Large intestine (tissue), 12 donors: ENCODE measurements at places on chromosomes 12 and 14. TPM values are rescaled to one million over a fixed set of nuclear protein-coding genes. Genes with fewer than 3 reads are reported as not detected.

- no peaks in the 10 kb centered on the region for H3K36me3 ChIP-seq
- no peaks in the 10 kb centered on the region for H3K27me3 ChIP-seq
- no peaks in the 10 kb centered on the region for H3K4me1 ChIP-seq
- DNase-seq: no peak
These were observed 37.4 kb downstream of the RASSF8 start for GRCh38 chr12:25995906-25996305.

DNA sequence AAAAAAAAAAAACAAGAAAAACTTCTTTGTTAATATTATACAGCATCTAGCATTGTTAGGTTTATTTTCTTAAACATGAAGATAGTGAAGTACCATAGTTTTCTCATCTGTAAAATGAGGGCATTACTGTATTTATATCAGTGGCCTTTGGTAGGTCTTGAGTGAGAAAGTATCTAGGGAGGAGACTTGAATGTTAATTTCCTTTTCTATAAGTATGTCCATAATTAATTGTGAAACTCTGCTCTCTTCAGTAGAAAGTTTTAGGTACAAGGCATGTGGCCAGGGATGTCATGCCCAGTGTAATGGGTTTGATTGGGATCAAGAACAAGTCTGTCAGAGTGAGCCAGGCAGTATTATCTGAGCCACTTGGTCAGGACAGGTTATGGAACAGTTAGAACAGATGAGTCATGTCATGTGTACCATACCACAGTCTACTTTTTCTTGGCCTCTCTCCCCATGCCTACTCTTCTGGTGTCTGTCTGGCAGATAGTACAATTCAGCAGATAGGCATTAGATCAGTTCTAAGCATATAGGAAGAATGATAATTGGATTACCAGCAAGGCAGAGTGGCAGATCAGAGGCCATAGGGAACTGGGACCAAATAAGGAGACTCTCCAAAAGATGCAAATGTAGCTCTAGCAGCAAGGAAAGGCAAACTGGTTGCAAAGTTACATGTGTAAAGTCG is 30.4 kb downstream of the FBXO34 start:
- no peaks in the 10 kb centered on the region for H3K27me3 ChIP-seq
- H3K36me3 ChIP-seq: peaks cover 5% of the 10 kb centered on the region
- no peak for DNase-seq
- H3K27ac ChIP-seq: no peak overlapping the region
- no peak overlapping the region for H3K4me3 ChIP-seq

GRCh38 chr14:79727900-79728299 is 483.4 kb downstream of the DIO2 start:
- no peak overlapping the region for H3K4me3 ChIP-seq
- H3K27me3 ChIP-seq: no peaks in the 10 kb centered on the region
- no peaks in the 10 kb centered on the region for H3K36me3 ChIP-seq

Gene CCDC38
- polyA plus RNA-seq: 0.36 TPM

Gene GCN1
- 51.0 TPM for polyA plus RNA-seq

- H3K4me3 ChIP-seq: no peak overlapping the region
- no peaks in the 10 kb centered on the region for H3K36me3 ChIP-seq
- H3K27me3 ChIP-seq: no peaks in the 10 kb centered on the region
- no peak overlapping the region for H3K27ac ChIP-seq
- no peak for DNase-seq
- no peaks in the 10 kb centered on the region for H3K4me1 ChIP-seq
These were observed 324.1 kb upstream of the FLRT2 start for GRCh38 chr14:85205875-85206274.

DNA sequence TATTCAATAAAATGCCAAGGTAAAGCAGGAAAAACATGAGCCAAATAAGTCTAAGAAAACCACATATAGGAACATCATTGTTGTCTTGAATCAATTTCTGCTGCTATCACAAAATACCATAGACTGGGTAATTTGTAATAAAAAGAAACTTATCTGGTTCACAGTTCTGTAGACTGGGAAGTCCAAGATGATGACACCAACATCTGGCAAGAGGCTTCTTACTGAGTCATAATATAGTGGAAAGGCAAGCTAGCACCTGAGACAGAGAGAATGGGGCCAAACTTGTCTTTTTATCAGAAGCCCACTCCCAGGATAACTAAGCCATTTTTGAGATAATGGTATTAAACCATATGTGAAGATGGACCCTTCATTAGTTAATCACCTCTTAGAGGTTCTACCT is 975.9 kb downstream of the FLRT2 start:
- H3K4me1 ChIP-seq: no peaks in the 10 kb centered on the region
- H3K4me3 ChIP-seq: no peak overlapping the region
- no peaks in the 10 kb centered on the region for H3K36me3 ChIP-seq

- peaks cover 10% of the 10 kb centered on the region for H3K4me1 ChIP-seq
- H3K36me3 ChIP-seq: no peaks in the 10 kb centered on the region
- H3K27ac ChIP-seq: no peak overlapping the region
- H3K4me3 ChIP-seq: no peak overlapping the region
- no peak for DNase-seq
These were observed 78.8 kb downstream of the RPS6KA5 start for GRCh38 chr14:90981636-90982035.

Gene SPX
- polyA plus RNA-seq: 3.5 TPM

GRCh38 chr12:53097564-53098353 is at the start of gene IGFBP6:
TSS of gene IGFBP6 (plus strand) at chr12:53097667. CDS start at chr12:53097718, 51 bp downstream.
- H3K27ac ChIP-seq: peak within 1 kb of the TSS; percentile 63
- peak; percentile 53 for DNase-seq
- peaks cover 14% of the 10 kb centered on the region for H3K27me3 ChIP-seq

Gene PIP4P1
- polyA plus RNA-seq: 44.0 TPM

Gene MFAP5
- polyA plus RNA-seq: 7.6 TPM

Gene OAS3
- polyA plus RNA-seq: 12.3 TPM

Gene SPRING1
- 38.6 TPM for polyA plus RNA-seq

- H3K36me3 ChIP-seq: no peaks in the 10 kb centered on the region
- no peak for DNase-seq
- H3K27ac ChIP-seq: peak overlapping the region; percentile 79
- no peak overlapping the region for H3K4me3 ChIP-seq
- H3K4me1 ChIP-seq: peaks cover 98% of the 10 kb centered on the region
- no peaks in the 10 kb centered on the region for H3K27me3 ChIP-seq
These were observed 38.0 kb downstream of the CCDC85C start for GRCh38 chr14:99566009-99566389.

- peaks cover 5% of the 10 kb centered on the region for H3K27me3 ChIP-seq
- H3K4me1 ChIP-seq: no peaks in the 10 kb centered on the region
- no peak overlapping the region for H3K27ac ChIP-seq
- H3K36me3 ChIP-seq: no peaks in the 10 kb centered on the region
- H3K4me3 ChIP-seq: no peak overlapping the region
These were observed 69.2 kb downstream of the CRACR2A start for GRCh38 chr12:3683670-3684069.

Gene TMPRSS12
- 0.01 TPM for polyA plus RNA-seq

Gene PROX2
- 1.5 TPM for polyA plus RNA-seq

DNA sequence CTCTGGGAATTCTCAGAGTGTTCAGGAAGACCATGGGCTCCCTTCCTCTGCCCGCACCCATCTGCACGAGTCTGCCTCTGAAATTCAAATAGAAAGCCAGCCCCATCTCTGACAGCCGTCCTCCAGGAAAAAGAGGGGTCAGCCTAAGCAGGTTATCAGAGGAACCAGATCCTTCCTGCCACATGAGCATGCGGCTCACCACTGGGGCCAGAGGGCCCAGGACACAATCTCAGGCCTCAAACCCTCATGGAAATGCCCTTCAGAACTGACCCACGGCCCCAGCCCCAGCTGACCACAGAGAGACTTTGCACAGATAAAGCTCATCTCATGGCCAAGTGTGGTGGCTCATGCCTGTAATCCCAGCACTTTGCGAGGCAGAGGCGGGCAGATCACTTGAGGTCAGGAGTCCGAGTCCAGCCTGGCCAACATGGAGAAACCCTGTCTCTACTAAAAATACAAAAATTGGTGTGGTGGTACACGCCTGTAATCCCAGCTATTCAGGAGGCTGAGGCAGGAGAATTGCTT is 23.2 kb downstream of the PXN start:
- peaks cover 31% of the 10 kb centered on the region for H3K4me1 ChIP-seq
- no peaks in the 10 kb centered on the region for H3K27me3 ChIP-seq

Gene CMA1
- polyA plus RNA-seq: not detected

Gene TRIM9
- 2.7 TPM for polyA plus RNA-seq

Gene CLEC9A
- 2.5 TPM for polyA plus RNA-seq

GRCh38 chr14:78519863-78520262 is 349.7 kb downstream of the NRXN3 start:
- H3K36me3 ChIP-seq: no peaks in the 10 kb centered on the region
- H3K4me3 ChIP-seq: no peak overlapping the region
- H3K27me3 ChIP-seq: no peaks in the 10 kb centered on the region

Gene PARP11
- polyA plus RNA-seq: 9.3 TPM
